Hair follicular keratinocyte (primary cell): ENCODE measurements at places on chromosomes 3 and 15. TPM values are rescaled to one million over a fixed set of nuclear protein-coding genes. Genes with fewer than 3 reads are reported as not detected.

The C3orf20 gene
- not detected in 2 replicates for total RNA-seq

The DUOXA2 gene
- total RNA-seq: not detected in 2 replicates

The DUOX1 gene
- total RNA-seq: 14.2 and 22.7 TPM in 2 replicates

The HOMER2 gene
- total RNA-seq: 25.8 and 36.7 TPM in 2 replicates

The HES1 gene
- total RNA-seq: 45.3 and 97.6 TPM in 2 replicates

The FBN1 gene
- total RNA-seq: 2.0 and 3.3 TPM in 2 replicates

The ZNF660 gene
- total RNA-seq: 0.55 and 0.72 TPM in 2 replicates

The GOLGA6D gene
- total RNA-seq: not detected in 2 replicates

The MYO1E gene
- total RNA-seq: 141 and 162 TPM in 2 replicates

The TRAK1 gene
- 29.0 and 41.6 TPM in 2 replicates for total RNA-seq

The STAB1 gene
- total RNA-seq: under 0.01 TPM in 1 of 2 replicates, not detected in the other

The SYNPR gene
- total RNA-seq: not detected in 2 replicates

The GPR176 gene
- total RNA-seq: 17.5 and 25.3 TPM in 2 replicates

The SERINC4 gene
- total RNA-seq: not detected in 2 replicates

The ACAN gene
- not detected in 2 replicates for total RNA-seq

The SH2D7 gene
- total RNA-seq: not detected in 2 replicates

The GP5 gene
- total RNA-seq: not detected in 2 replicates

The CFAP20DC gene
- 7.3 and 10.0 TPM in 2 replicates for total RNA-seq

The C3orf22 gene
- not detected in 2 replicates for total RNA-seq
